Non-pigmented ciliary epithelial cell (primary cell): ENCODE measurements at places on chromosomes 16 and 17.

DNA sequence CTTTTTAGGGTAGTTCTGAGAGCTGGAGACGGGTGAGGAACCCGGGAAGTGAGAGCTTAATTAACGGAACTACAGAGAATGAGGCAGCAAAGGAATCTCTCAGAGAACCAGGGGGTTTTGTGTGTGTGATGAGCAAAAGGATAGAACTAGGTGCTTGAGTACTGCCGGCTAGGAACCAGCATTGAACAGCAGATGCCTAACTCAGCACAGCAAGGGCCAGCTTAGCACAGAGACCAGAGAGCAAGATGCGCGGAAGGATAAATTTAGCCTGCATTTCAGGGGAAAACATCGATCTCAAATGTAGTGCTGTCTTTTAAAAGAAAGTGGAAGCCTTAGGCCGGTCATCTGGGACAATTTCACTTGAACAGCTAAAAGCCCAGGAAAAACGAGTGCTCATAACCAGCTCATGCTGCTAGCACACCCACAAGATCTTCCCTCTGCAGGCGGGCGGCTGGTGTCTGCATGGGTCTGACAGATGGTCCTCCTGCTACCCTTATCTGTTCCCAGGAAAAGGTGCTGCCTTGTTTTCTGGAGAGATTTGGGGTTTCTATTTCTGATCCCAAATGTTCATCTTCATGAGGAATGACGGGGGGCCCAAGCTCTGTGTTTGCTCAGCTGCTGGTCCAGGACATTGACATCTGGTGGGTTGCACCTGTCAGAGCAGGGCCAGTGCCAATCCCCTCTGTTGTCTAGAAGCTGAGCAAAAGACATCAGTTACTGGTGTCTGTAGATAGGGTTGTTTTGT is 103.9 kb downstream of the SOCS1 start:
- no peak for DNase-seq

GRCh38 chr16:55189682-55190636 is 134.0 kb upstream of the IRX6 start:
- DNase-seq: no peak

DNA sequence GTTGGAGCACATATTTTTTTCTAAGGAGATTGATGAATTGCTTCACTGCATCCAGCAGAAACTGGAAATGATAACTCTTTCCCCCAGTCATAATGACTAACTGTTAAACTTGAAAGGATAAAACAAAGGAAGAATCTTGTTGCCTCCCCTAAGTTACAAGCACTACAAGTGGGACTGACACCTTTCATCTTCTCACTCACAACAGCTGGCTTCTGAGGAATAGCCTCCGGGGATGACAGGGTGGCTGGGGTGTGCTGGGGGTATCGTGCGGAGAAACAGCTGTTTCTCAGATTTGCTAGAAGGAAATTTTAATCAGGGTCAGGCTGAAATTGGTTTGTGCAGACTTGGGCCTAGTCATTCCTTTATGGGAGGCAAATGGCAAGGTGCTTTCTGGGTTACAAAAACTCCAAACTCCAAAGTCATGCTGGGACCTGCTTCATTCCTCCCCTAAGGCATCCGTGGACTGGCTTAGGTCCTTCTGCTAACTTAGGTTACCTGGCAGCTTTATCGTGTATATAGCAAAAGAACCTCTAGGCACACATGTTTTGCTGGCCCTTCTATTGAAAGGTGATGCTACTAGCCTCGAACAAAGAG is 557.2 kb downstream of the TOX3 start:
- no peak for DNase-seq

DNA sequence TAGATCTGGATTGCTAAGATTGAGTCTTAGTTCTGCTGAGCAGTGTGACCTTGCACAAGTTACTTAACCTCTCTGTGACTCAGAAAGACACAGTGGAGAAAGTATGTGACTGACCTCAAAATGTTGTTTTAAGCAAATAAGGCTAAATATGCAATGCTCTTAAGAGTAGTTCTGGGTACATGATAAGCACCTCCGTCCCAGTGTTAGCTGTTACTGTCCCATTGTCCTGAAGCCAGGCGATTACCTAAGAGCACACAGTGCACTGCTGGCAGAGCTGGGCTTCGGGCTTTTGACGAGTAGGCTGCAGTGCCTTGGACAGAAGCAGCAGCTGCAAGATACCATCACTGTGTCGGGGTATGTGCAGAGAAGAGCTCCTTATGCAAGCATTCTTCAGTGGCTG is 32.7 kb upstream of the FOXF1 start:
- no peak for DNase-seq

DNA sequence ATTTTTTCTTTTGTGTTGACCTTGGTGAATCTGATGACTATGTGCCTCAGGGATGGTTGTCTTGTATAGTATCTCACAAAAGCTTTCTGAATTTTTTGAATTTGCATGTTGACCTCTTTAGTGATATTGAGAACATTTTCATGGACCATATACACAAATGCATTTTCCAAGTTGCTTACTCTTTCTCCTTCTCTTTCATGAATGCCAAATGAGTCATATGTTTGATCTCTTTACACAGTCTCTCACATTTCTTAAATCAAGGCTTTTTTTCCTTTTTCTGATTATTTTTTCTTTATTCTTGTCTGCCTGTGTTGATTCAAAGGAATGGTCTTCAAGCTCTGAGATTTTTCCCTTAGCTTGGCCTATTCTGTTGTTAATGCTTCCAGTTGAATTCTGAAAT is 46.6 kb upstream of the KCNJ16 start:
- DNase-seq: no peak

GRCh38 chr17:79020631-79021301 is 3.2 kb upstream of the C1QTNF1 start:
- DNase-seq: no peak
